ENCODE measurements at places on chromosomes 6 and 20. TPM values are rescaled to one million over a fixed set of nuclear protein-coding genes. Genes with fewer than 3 reads are reported as not detected.

The L3MBTL3 gene
- total RNA-seq: 7.4 TPM

The TMEM30A gene
- 152 TPM for total RNA-seq

DNA sequence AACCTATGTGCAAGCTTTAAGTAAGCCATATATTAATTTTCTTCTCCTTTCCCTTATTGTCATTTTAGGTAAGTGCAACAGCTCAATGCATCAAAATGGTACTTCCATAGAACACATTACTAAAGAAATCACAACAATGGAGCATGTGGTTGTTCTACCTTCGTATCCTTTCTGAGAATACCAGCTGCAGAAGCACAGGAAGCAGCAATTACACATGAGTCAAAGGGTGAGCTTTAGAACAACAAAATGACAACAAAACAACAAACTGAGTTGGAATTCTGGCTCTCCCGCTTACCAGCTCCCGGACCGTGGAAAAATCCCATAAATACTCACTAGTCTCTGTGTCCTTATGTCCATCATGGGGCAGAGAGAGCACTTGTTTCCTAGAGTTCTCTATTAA lies 108.9 kb downstream of the BCAS1 start:
- no peak for DNase-seq

DNA sequence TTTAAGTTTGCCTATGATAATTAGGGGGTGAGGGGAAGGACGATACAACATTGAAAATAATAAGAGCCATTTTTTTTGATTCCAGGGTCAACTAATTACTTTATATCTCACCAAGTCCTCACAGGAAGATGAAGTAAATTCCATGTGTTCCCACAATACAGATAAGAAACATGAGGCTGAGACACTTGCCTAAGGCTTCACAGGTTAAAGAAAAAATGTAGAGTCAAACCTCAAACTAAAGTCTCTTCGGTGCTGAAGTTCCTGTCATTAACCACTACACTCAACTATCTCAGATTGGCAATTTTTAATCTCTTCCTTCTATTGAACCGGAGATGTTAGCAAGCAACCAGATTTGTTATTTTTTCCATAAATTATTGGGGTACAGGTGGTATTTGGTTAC lies 33.0 kb downstream of the MRAP2 start:
- no peak for DNase-seq

DNA sequence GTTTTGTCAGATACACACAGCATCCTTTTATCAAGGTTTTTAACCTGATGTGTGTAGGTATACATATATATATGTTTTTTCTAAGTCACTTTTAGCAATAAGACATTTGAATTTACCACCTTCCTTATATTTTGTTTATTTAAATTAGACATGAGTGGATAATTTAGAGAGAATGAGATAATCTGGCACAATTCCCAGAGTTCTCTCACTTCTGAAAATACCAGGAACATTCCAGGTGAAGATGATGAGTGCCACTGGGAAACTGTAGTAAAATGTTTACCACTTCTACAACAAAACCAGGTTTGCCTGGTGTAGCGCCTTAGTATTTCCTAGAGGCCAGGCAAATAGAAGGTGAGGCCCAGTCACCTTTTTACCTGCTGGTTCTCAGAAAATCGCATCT lies 189.5 kb downstream of the TMEM242 start:
- no peak for DNase-seq

DNA sequence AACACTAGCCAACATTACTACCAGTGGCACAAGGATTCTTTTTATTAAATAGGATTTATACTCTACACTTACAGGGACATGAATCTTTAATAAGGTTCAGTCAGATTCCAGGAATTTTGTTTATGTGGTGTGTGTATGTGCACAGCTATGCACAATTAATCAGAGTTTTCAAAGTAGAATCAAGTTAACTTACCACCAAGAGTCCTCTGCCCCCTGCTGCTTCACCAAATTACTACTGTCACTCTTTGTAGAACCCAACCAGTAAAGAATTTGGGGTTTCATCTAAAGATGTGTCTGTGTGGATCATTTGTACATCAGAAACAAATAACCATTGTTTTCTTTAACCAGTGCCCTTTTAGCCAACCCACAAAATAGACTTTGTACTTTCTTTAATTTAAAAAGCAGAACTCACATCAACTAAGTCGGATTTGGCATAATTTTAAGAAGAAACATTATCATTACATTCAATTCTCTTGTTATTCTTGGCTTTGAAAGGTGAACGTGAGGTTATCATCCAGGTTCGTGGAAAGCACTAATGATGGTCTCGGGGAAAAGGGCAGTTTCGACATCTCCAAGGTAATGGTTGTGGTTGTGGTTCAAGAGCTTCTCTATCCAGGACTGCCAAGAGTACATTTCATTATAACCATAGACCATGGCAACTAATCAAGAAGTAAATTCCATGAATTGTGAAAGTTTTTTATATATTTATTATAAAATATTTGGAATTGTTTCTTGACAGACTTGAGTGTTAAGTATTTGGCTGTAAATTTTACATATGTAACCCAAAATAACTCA lies 514.3 kb upstream of the ID4 start:
- DNase-seq: no peak

- no peak for DNase-seq
These were observed 148.1 kb downstream of the ZDHHC14 start for GRCh38 chr6:157528931-157529653.

All from H4 (cell line).